ENCODE measurements at places on chromosomes 7 and 10. TPM values are rescaled to one million over a fixed set of nuclear protein-coding genes. Genes with fewer than 3 reads are reported as not detected.

- DNase-seq = peak; percentile 36
These were observed 6.9 kb downstream of the MMD2 start for GRCh38 chr7:4951903-4952636.

- peak; percentile 34 for DNase-seq
These were observed 38.5 kb downstream of the MCMBP start for GRCh38 chr10:119834188-119834587.

Gene HMX3
- total RNA-seq = not detected

DNA sequence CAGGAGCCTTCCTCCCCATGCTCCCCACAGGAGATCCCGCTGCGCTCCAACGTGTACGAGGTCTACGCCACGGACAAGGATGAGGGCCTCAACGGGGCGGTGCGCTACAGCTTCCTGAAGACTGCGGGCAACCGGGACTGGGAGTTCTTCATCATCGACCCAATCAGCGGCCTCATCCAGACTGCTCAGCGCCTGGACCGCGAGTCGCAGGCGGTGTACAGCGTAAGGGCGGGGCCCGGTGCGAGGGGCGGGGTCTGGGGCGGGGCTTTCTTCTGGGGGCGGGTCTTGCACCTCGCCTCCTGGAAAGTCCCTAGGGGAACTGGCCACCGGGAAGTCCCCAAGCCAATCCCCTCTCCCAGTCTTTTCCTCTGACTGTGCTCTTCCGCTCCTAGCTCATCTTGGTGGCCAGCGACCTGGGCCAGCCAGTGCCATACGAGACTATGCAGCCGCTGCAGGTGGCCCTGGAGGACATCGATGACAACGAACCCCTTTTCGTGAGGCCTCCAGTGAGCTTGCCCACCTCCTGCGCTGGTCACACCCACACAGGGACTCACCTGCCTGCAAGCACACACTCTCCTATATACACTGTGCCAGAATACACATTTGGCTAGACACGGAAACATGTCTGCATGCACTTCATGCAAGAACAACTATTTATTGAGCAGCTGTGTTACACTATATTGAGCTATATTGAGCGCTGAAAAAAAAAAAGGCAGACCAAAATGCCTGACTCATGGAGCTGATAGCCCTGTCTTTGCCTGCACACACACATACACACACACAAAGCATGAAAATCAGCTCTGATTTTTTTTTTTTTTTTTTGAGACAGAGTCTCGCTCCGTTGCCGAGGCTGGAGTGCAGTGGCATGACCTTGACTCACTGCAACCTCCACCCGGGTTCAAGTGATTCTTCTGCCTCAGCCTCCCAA is 32.7 kb upstream of the VSIR start:
- DNase-seq = peak; percentile 6

DNA sequence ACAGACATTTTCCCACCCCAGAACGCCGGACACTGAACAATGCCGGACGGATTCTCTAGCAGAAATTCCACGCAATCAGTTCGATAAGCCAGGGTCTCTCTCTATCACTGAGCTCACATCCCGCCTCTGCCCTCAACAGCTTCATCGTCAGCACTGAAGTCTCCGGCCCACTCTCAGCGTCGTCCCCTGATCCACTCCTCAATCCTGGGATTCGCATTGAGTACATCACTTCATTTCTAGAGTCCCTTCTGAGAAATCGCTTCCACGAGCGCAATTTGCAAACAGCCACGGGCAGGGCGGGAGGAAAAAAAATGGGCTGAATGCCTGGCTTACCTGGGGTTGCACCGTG is 365 bp downstream of the YME1L1 start:
- peak; percentile 26 for DNase-seq

Gene TEX36
- total RNA-seq = not detected

Gene TMEM178B
- total RNA-seq = 4.1 TPM

DNA sequence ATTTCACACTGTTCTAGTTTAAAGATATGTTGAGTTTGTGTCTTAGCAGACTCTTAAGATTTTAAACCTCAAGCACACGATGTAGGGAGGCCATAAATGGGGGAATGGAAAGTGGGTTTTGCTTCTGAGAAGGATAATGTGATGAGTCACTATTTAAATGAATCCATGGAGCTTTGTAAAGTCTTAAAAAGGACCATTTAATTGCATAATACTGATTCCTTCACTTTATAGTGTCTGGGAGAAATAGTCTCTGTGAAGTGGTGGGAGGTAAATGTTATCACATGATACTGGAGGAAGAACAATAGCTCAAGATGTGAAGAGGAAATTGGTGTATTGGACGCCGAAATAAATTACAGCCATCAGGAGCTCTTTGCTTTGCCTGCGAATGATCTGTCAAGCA is 84.0 kb upstream of the MYO3A start:
- no peak for DNase-seq

DNA sequence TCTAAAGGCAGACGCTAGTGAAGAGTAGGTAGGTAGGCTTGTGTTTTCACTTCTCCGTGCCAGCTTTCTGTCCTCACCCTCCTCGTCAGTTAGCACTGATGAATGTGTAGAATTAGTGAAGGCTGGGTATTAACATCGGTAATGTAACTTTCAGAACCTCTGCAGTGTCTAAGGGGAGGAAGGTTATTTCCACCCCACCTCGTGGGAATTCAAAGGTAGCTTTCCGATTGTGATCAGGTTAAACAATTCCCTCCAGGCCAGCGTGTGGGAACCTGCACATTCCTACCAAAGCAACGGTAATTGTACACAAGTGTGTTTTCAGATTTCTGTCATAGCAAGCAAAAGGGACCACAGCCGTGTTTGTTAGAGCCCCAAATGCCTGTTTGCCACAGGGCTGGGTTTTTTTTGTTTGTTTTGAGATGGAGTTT is 405.0 kb upstream of the GALNT17 start:
- no peak for DNase-seq

Gene CDC14C
- total RNA-seq = not detected

- no peak for DNase-seq
These were observed 143.6 kb upstream of the NFE2L3 start for GRCh38 chr7:26008428-26008827.

DNA sequence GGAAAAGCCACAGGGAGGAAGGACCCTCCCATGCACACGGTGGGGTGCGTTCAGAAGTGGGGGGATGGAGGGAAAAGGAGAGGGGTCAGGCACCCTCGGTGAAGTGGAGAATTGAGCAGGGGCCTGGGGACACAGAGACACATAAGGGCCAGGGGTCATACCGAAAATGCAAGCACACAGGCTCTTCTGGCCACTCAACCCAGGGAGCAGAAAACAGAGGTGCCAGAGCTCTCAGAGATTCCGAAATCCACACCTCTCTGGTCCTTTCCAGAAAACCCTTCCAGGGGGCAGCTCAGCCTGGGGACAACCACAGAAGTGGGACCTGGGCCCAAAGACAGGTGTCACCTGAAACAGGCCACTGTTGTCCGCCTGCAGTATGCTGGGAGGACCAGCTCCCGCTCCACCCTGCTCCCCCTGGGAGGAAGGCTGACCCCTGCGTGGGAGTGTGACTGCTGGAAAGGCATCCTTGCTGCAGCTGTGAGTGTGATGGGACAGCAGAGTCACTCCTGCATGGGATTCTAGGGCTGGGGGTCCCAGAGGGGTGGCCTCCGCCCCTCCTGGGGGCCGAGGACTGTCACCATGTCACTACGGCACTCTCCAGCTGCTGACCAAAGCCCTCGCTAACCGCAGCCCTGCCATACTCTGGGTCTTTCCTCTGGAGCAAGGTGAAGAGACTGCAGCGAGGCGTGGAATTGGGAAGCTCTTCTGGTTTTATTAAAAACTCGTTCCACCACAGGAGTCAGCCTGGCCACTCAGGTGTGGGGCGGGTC is 63.1 kb downstream of the TMEM209 start:
- DNase-seq = no peak
